ENCODE measurements at places on chromosomes 12 and 14. TPM values are rescaled to one million over a fixed set of nuclear protein-coding genes. Genes with fewer than 3 reads are reported as not detected.
A peak's percentile ranks its signal among the peaks of the same experiment; 100 is the strongest.

DNA sequence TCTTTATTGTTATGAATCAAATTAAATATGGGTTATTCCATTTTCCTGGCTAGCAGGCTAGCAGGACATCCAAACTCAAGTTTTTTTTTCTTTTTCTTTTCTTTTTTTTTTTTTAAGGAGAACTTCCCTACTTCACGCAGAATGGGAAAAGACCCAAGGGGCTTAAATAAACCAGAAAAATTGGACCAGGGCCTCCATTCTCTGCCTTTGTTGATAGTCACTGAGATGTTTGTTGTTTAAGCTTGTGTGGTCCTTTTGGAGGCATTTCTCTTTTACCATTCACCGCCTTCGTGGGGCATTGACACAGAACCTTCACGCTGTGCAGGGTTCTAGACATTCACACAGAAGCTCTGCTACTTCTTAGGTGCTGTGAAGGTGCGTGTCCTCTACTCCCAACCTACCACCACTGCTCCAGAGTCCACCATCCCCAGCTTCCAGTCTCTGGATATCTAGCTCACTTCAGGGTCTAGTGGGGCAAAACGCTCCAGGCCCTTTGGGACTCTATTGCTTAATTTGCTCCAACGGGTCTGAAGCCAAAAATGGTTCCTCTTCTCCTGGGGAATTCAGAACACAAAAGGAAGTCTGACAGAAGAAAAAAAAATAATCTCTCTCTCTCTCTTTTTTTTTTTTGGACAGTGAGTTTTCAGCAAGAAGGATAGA is 301.3 kb downstream of the AEBP2 start:
- no peak for DNase-seq

GRCh38 chr14:56868660-56869059 is 58.4 kb upstream of the OTX2 start:
- no peak for DNase-seq

Gene KCNMB4
- total RNA-seq = 4.9 TPM

Gene IRAK3
- total RNA-seq = 0.47 TPM

Gene ANKRD33
- total RNA-seq = not detected

GRCh38 chr14:31122098-31122611 is 85.4 kb downstream of the HECTD1 start:
- no peak for DNase-seq

GRCh38 chr12:52616680-52617402 is 1.5 kb downstream of the KRT73 start:
- no peak for DNase-seq

DNA sequence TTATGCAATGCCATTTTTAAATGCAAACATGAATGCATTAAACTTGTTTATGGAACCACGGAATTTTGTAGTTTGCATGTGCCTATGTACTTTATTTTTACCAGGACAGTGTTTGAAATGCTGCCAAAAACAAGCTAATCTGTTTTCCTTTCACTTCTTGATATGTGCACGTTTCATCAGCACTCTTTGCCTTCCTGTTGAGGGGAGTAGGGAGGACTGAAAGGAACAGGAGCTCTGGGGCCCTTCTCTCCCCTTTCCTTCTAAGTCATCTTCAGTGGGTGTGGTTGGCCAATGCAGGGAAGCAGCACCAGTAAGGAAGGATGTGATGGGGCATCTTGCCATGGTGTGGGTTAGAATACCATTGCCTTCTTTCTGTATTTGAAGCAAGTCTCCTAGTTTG is 12.1 kb upstream of the PPP4R4 start:
- DNase-seq = no peak

GRCh38 chr12:68381476-68382219 is 49.5 kb upstream of the MDM1 start:
- DNase-seq = no peak

DNA sequence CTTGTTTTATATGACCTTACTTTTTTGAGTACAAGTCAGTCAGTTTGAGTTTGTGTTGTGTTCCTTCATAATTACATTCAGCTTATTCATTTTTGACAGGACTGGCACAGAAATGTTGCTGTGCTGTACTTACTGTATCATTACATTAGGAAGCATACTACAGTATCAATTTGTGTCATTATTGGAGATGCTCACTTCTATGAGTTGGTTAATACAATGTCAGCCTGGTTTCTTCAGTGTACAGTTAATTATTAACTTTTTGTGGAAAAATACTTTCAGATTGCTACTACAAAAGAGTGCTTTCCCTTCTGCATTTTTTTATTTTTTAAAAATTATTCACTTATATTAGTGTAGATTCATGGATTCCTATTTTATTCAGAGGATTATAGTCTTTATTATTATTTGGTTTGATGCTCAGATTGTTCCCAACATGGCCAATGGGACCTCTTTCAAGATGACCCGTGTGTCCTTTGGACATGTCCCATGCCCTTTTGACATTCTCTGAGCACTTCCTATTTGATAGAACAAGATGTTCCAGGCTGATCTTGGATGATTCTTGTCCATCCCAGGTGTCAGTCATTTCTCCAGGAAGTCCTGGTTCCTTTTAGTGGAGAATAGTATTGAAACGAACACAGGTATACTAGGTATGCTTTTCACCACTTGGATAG is 66.6 kb downstream of the MON2 start:
- DNase-seq = peak; percentile 28

Gene GPR68
- not detected for total RNA-seq

Gene PTPRB
- 3.2 TPM for total RNA-seq

GRCh38 chr12:22787557-22787956 is 162.6 kb downstream of the ETNK1 start:
- DNase-seq = no peak

DNA sequence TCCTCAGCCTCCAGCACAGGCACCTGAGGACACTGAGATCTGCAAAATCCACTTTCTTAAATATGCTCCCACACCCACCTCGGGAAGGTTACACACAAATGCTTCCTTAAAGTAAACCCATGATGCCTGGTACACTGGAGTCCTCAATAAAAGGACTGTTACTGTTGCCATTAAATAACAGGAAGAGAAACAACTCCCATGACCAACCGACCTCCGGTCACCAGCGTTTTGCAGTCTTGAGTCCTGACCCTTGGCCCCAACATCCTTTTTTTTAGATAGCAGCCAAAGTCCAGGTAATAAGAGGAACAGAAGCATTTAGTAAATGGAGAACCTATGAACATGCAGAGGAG is 42.4 kb downstream of the ITPK1 start:
- DNase-seq = no peak

Gene RPS6KL1
- total RNA-seq = 2.9 TPM

Gene ALG10B
- 8.4 TPM for total RNA-seq

Gene SPTB
- not detected for total RNA-seq

Gene SMCO2
- not detected for total RNA-seq
